ENCODE measurements at places on chromosomes 6 and 20.

DNA sequence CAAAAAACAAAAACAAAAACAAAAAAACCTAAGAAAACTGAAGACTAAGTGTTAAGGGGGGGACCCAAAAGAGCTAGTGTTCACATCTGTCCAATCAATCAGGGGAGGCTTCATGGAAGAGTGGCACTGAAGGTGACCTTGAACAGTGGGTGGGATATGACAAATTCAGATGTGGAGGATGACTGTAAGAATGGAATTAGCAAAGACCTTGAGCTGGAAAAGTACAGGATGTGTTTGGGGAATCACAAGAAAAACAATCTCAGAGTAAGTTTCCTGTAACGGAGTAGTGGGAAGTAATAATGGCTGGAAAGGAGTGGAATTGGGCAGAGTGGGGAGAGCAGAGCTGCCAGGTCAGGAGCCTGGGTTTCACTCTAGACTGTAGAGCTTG lies 2.9 kb upstream of the IER3 start:
- DNase-seq: no peak

DNA sequence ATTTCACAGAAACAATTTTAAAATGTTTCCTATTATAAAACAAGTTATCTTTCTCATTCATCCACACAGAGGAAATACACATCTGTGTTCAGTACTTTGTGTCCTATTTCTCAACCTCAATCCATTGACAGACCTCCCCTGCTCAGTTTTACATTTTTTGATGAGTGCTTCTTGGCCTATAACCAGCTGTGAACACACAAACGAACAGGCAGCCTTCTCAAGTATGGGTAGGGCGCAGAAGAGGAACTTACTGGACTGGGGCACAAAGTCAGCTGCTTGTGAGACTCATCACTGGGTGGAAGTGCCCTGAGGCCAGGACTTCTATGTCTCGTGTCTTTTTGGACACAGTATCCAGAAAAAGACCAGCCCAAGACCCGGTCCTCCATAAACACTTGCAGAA lies 2.8 kb downstream of the RPS6KA2 start:
- no peak for DNase-seq

DNA sequence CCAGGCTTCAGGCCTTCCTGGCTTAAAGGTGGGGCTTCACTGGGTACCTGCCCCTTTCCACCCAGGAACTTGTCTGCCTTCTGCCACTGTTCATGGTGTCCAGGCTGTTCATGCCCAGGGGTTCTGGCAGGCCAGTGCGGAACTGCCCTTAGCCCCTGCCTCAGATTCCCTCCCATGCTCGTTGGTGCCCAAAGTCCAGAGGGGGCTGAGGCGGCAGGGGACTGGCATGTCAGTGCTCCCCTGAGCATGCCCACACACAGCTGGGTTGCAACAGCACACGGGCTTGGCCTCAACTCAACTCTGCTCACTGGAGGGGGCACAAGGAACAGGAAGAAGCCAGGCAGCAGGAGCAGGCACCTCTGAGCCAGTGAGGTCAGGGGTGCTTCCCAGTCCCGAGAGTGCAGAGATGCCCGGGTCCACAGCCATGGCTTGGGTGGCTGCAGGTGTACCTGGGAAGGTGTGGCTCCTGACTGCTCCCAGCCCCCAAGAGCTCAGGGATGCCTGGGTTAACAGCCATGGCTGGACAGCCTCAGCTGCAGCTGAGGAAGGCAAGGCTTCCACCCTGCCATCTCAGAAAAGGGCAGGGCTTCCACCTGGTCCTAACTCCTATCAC lies 845.9 kb downstream of the EYS start:
- no peak for DNase-seq

DNA sequence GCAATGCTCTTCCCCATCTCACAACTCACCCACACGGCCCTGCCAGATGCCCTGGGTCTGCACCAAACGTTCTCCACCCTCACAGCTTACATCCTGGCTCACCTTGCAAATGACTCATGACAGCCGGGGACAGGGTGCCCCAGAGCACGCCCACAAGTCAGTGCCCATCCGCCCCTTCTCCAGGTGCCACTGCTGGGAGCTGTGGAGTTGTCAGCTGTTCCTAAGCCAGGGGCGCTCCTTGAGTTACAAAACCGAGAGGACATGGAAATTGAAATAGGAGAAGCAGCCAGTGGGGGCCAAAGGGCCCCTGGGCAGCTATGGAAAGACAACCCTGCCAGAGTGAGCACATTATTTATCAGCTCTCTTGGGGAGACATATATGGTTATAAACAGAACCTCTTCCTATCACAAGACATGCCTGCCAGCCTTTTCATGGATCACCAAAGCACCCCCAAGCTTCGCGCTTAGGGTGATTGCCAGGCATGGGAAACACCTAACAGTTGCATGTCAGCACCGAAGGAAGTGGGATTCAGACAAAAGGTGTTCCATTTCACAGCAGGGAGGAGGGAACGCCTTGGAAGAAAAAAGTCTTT lies 236.8 kb downstream of the LY86 start:
- DNase-seq: no peak

GRCh38 chr20:5279661-5280060 lies 37.1 kb downstream of the PROKR2 start:
- no peak for DNase-seq

GRCh38 chr6:160055813-160056212 lies 65.8 kb upstream of the SLC22A1 start:
- DNase-seq: no peak

- DNase-seq: peak; percentile 64
Observed at GRCh38 chr20:36468149-36469000, 72.9 kb upstream of the MYL9 start.

GRCh38 chr6:27592481-27593199 lies 119.7 kb upstream of the ZNF184 start:
- DNase-seq: no peak

- no peak for DNase-seq
Observed at GRCh38 chr20:13337090-13337784, 116.2 kb downstream of the ISM1 start.

GRCh38 chr20:61297986-61298385 lies 45.9 kb downstream of the CDH4 start:
- no peak for DNase-seq

GRCh38 chr6:157993076-157993475 lies 11.4 kb downstream of the SYNJ2 start:
- no peak for DNase-seq

DNA sequence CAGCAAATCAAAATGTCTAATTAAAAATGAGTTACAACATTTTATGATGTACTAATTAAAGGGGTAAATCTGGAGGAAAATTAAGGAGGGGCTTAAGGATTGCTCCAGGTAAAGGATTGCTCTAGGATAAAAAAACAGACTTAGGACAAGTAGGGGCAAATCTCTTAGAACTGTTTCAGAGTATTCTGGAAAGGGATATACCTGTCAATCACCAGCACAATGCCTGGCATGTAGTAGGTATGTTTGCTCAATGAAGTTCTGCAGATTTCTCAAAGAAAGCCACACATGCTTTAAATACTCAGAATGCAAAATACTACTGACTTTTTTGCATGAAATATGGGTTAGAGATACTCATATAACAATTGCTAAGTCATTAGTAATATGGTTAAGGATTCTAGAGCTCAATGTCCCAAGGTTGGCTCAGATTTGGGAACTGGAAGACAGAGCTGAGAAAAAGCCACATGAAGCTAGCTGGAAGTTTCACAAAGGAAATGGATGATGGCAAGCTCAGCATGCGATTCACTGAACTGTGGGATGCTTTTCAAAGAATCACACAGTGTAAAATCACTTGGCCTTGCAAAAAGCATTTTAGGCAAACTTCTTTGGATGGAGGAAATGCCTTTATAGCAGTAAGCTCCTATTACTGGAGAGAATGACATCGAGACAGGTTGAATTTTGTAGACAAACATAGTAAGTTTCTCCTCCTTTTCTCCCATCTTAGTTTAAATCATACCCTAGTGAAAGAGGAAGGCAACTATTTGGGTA lies 72.8 kb downstream of the MAP3K5 start:
- DNase-seq: no peak

DNA sequence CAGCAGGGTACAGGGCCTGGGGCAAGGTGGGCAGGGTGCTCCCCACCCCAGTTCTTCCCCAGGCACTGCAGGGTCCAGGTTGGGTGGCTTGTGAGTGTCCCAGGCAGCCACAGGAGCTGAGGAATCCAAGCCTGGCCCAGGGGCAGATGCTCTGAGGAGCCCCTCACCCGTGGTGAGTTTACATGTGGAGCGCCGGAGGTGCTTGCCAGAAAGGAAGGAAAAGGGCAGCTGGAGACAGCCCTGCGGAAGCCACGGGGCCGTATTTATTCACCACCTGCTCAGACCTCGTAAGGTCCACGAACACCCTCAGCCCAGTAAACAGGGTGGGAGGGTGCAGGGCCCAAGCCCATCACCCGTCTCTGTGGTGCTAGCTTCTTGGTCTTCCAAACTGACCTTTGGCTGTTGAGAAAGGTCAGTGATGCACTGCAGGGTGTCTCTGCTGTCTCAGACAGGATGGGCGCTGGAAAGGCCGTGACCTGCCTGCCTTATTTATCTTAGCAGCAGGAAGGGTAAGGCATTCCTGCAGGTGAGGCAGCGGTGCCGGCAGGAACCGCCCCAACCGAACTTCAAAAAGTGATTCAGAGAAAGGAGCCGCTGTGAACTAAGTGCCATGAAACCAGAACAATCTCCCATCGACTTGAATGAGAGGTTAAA lies 4.0 kb upstream of the FRMD1 start:
- no peak for DNase-seq

GRCh38 chr6:13478525-13478966 lies 8.9 kb downstream of the GFOD1 start:
- DNase-seq: no peak

GRCh38 chr20:50992336-50992732 lies 30.6 kb downstream of the KCNG1 start:
- DNase-seq: no peak

DNA sequence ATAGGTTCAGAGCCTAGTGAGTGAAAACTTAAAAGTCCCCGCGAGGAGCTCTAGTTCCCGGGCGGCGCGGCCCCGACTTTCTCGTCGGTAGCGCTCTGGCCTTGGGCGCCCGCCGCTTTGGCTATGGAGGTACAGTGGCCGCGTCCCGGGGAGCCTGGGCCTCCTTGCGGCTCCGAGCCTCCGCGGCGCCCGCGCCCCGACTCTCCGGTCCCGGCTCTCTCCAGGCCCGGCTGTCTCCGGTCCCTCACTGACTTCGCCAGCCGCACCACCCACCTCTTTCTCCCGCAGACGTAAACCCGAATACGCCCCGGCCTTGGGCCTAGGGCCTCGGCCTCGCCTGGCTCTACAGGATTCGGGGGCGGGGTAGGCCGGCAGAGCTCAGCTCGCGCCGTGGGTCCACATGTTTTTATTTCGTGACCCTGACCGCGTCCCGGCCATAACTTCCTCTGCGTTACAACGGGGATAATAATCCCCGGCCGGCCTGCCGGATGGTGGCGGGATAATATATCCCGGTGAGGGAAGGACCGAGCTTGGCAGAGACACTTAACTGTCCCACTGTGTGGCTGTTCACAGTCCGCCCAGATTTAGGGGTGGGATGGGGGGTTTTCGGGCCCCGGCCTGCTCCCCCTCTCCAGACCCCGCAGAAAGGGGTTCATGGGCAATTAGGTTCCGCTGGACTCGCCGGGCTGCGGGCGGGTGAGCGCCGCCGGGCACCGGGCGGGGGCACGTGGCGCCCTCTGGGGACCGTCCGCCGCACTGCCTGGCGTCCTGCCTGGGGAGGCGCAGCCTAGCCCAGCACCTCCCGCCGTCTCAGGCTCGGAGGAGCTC lies 10.0 kb upstream of the TBX18 start:
- DNase-seq: peak; percentile 79

GRCh38 chr6:134435814-134436280 lies 117.9 kb upstream of the SGK1 start:
- no peak for DNase-seq

- no peak for DNase-seq
Observed at GRCh38 chr6:11357285-11357684, 124.8 kb upstream of the NEDD9 start.

DNA sequence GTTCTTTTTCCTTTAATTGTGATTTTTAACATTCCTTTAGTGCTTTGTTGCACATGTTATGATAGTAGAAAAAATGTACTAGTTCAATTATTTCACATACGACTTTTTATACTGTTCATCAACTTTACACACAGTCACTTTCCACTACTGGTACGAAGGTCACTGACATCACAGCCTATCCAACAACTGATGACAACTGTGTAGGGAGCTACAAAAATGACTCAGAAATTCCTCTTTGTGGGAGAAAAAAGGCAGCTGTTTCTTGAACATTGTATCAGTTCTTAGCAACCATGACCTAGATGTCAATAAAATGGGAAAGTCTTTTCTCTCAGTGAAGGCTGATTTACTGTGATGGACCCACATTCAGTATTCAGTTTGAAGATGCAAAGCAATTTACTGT lies 7.0 kb upstream of the ID4 start:
- no peak for DNase-seq

DNA sequence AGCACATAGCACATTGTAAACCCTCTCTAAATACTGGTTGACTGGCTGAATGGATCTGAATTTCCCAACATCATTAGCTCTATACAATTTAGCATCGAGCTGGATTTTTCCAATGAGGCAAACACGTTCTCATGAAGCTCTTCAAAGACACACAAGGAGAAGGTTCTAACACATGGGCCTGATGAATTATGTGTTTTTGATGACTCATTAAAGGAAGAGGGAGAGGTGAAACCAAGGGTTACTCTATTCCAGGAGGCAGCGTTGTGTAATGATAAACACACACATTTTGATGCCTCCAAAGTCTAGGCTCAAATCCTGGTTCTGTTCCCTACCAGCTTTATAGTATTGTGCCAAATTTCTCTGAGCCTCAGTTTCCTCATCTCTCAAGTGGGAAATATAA lies 84.3 kb downstream of the PFDN4 start:
- no peak for DNase-seq

DNA sequence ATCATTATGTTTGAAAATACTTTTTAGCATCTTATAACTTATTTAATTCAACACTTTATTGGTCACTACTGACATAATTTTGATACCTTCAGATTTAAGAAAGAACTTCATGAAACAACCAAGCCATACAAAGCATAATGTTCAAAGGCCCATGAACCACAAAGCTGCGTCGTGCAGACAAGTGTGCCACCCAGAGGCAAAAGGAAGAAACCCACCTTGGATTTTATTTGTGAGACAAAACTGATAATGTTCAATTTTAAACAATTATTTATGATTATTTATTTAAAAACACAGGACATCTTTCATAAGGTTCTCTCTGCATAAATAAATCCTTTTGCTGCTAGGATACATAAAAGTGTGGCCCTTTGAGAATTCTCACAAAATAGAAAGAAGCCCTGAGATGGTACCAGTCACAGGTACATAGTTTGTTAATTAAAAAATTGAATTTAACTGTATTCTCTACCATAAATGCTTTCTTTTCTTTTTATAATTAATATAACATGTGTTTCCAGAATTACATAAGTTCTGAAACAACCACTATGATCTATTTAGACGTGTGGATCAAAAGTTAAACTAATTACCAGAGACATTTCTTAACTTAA lies 143.7 kb downstream of the RALGAPA2 start:
- DNase-seq: peak; percentile 31

Measured in SK-N-SH (cell line).